ENCODE measurements at places on chromosomes 6 and 20.

DNA sequence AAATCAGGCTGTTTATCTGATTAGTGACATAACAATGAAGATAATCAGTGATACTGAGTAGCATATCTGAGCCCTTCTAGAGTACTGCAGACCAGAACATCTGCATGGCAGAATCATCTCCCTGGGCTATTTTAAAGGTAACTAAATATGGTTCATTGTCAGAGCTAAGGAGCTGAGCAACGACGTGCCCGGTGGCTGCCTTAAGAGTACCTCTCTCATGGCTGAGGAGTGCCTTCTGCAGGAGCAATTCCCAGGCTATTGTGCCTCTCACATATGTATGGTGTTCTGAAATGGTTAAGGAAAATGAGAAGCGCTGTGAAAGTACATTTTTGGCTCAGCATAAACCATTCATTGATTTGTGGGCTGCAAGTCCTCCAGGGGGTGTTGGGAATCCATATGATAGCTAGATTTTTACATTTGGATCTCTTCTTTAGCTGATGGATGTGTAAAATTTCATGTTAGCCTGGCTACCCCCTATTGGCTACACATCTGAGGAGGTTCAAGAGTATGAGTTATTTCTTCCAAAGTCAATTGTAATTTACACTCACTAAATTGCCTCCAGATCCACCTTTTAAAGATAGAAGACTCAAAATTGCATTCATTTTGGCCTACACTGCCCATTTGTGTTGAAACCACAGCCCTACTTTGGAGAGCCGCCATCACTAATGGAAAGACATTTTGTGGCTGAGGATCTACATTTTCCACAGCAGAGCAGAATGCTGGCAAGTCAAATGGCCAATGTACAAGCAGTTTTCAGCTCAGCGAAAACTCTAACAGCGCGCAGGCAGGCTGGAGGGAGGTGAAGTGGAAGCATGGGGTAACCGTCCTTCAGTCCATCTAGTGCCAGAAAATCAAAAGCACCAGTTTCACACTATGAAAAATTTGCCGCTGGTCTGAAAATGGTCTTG lies 198.0 kb downstream of the SIM1 start:
- no peak for DNase-seq

DNA sequence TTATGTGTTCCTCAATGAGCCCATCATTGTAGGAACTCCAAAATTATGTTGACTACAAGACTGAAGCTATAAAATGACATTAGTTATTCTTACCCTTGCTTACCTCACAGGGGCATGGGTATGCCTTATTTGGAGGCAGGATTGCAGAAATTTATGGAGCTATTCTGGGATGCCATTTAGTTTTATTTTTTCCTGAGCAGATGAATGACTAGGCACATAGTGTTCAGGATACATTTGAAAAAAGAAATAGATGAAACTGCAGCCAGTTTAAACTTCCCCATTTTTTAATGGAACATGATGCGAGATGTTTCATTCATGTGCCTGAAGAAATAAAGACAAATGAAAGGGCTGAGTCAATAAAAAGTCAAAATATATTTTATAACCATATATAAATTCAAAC lies 399.2 kb upstream of the JAG1 start:
- DNase-seq: no peak

DNA sequence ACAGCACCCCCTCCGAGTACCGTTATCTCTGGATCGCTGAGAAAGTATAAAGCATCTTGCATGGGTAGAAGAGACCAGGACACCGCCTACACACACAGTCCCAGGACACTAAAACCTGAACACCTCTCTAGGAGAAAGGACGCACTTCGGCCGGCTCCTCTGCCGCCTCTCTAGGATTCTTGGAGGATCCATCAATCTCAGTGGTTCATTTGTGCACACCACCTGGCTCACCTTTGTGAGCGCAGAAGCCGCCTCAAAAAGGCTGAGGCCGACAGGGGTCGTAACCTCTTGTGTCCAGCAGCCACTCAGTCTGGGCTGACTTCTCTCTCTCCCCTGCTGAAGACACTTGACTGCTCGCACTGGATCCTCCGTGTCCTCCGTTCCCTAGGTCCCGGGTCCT lies 13.5 kb downstream of the ZSCAN23 start:
- no peak for DNase-seq

DNA sequence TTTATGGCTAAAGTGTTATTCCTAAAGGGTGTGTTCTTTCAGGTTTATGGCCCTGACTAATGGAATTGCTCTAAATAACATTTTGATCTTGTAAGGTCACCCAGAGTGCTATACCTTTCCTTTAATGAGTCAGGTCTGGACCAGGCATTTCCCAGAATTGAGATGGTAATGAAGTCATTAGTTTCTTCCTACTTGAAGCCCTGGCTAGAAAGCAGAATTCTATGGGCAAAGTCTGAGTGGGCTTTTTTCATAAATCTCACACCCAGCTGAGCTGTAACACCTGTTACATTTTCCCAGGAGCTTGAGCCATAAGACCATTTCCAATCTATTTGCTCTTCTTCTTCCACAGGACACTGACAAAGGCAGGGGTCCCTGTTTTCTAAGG lies 122.0 kb upstream of the ID4 start:
- no peak for DNase-seq

DNA sequence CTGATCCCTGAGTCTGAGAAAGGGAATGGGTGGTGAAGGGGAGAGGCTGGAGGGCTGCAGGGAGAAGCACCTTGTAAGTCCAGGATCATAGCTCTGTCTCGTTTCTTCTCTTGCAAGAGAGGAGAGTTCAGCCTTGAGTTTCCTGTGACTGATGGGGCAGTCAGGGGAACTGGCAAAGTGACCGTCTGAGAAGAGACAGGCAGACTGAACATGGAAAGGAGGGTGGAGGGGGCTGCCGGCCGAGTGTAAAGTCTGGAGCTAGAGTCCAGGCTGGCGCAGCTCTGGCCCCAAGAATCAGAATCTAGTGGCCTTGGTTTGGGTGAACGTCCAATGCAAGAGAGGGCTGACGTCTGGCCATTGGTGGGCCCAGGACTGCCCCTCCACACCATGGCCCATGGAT lies 72.5 kb downstream of the TCP11 start:
- DNase-seq: no peak

DNA sequence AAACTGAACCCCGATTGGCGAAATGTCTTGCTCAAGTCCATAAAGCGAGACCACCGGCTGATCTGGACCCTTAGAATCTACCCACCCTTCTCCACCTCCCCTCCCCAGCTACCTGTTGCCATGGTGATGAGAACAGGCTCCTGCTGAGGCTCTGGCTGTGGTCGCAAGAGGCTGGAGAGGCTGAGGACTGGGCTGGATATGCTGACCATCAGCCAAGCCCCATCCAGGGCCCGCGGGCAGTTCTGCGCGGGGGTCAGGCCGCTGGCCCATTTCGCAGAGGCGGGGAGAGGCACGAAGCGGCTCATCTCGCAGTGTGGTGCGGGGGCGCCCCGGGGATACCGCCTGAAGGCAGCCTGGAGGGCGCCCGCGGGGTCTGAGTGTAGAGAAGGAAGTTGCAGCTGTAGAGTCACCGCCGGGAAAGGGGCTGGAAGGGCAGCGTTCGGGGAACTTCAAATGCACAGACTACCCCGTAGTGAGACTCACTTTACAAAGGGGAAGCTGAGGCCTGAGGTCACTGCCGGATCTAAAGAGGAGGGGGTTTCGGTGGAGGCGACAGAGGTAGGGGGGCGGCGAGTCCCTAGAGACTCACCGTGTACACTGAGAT lies 671 bp downstream of the TAPBP start:
- DNase-seq: peak; percentile 29

- no peak for DNase-seq
These were observed 867.6 kb upstream of the FLRT3 start for GRCh38 chr20:15205028-15205427.

DNA sequence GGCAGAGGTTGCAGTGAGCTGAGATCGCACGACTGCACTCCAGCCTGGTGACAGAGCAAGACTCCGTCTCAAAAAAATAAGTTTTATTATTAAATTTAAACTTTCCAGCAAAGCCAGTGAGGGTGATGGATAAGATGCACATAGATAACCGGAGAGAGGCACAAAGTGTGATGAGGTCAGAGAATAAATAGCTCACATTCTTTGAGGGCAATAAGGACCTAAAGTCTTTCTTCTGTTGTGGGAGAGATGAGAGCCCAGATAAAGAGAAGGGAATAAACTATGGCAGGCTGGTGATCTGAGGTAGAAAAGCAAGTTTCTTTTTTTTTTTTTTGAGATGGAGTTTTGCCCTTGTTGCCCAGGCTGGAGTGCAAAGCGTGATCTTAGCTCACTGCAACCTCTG lies 20.6 kb upstream of the EZR start:
- DNase-seq: no peak

GRCh38 chr20:13401596-13401995 lies 180.5 kb downstream of the ISM1 start:
- DNase-seq: no peak

GRCh38 chr20:40617594-40617993 lies 71.4 kb downstream of the MAFB start:
- DNase-seq: no peak

DNA sequence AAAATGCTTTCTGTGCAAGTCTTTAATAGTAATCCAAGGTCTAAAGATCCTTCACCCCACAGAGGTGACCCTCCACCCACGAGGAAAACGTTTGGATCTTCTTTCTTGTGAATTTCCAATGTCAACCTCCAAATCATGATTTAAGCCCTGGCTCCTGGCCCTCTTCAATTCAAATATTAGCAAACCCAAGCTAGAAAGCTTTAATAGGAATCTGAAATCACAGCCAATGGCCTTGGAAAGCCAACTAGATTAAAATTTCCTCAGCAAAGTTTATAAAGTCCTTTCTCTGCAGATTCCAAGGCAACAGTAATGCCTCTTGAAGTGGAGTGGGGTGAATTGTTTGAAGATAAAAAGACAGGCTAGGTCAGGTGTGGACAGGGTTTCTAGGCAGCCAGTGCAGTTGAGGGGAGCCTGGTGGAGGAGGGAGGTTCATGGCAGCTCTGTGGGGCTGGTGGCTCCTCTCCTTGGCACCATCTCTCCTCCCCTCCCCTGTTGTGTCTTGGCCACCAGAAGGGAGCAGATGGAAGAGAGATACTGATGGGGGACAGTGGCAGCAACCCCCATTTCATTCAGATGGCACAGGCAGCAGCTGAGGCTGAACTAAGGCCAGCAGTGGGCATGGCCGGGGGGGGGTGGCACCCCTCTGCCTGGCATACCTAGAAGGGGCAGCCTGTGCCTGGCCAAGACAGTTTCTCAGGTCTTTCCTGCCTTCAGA lies 12.0 kb upstream of the UQCC2 start:
- no peak for DNase-seq

GRCh38 chr6:20448828-20449227 lies 47.1 kb downstream of the E2F3 start:
- DNase-seq: no peak

- no peak for DNase-seq
These were observed 172.0 kb downstream of the VEGFA start for GRCh38 chr6:43942011-43942442.

- no peak for DNase-seq
These were observed 203.8 kb upstream of the LRFN2 start for GRCh38 chr6:40791004-40791403.

GRCh38 chr6:56155634-56156141 lies 91.7 kb downstream of the COL21A1 start:
- no peak for DNase-seq

DNA sequence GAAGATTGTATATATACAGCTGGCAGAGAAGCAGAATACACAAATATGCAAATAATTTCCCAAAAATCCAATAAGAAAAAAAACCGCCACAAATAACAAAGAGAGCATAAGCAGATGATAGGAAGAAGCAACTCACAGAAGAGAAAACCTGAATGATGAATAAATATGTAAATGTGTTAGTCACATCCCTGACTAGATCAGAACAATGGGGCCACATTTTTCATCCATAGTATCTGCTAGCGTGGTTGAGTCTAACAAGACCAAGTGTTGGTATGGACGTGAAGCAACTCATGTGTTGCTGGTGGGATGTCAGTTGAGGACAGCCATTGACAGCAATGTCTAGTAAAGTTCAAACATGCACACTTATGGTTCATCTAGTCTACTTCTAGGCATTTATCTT lies 3.9 kb upstream of the SLC22A3 start:
- no peak for DNase-seq

DNA sequence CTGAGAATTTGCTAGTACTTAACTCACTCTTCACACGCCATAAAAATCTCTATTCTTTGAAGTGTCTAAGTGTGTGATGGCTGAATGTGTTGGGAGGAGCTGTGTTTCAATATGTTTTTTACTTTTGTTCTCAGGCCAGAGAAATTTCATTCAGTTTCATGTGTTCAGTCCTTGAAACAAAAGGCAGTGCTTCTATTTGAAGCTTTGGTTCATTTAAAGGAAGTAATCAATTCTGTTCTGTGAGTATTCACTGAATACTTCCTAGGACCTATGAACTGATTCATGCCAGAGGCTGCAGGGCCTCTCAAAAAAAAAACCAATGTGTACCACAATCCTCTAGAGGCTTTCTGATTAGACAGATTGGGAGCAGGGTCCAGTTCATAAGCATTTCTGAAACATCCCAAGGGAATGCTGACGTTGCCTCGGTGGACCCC lies 12.4 kb upstream of the F13A1 start:
- no peak for DNase-seq

DNA sequence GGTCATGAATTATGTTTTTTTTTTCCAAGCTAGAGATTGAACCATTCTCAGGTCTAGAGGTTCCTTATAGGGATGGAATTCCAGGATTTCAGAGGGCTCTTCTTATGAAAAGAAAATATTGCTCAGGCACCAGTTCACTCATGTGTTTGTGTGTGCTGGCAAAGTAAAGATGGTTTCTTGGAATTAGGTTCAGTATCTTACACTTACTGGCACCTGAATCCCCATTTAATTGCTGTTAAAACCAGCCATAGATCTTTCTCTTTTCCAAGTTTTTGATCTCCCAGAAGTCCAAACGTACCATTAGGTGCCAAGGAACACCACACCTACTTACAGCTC lies 508.4 kb downstream of the CDH26 start:
- no peak for DNase-seq

DNA sequence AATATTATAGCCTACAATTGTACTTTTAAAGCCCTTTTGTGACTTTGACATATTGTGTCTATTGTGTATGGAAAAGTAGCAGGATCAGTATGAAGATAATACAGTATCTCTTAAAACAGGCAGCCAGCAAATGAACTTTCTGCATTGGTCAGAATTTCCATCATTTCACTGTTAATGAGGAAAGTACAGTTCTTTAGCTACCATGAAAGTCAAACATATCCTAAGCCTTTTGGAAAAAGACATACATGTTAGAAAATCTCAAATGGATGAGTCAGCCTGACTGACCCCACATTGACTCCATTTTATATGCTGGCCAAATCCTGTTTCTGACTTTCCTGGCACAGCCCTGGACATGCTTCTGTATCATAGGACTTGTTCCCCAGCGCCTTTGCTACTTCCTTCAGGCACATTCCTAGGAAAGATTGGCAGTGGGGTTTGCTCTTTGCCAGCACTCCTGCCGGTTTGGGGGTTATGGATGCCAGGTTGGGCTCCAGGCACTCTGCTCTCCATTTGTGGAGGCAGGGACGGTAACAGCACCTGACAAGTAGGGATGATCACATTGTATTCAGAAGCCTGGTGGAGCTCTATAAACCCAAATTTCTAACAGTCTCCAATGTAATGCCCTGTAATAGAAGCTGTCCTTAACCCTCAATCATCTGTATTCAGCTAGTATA lies 43.7 kb downstream of the TOP1 start:
- no peak for DNase-seq

GRCh38 chr6:40450483-40450882 lies 136.7 kb downstream of the LRFN2 start:
- DNase-seq: no peak

GRCh38 chr6:57207872-57208271 lies 14.2 kb downstream of the RAB23 start:
- no peak for DNase-seq

- DNase-seq: no peak
These were observed 16.9 kb upstream of the SNAI1 start for GRCh38 chr20:49965781-49966305.

All from naive thymus-derived CD4-positive, alpha-beta T cell (primary cell).